Fibroblast of skin of right biceps (primary cell): ENCODE measurements at places on chromosomes 6 and 20.

- DNase-seq = no peak
Measured at GRCh38 chr6:127634178-127634577, 57.2 kb downstream of the C6orf58 start.

- peak; percentile 24 for DNase-seq
Measured at GRCh38 chr20:2750491-2751251, 49.8 kb downstream of the CPXM1 start.

DNA sequence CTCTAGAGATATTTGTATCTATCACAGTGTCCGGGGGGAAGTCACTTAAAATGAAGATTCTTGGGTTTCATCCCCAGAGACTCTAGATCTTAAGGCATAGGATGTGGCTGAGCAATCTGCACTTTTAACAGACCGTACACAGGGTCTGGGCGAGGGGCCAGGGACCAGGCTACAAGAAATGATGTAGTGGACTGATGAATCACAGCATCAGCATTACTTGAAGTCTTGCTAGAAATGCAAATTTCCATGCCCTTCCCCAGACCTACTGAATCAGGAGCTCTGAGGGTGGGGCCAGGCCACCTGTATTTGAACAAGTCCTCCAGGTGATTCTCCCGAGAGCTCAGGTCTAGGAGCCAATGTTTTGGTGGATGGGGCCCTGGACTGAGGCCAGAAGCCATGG is 168.4 kb downstream of the DOK5 start:
- DNase-seq = peak; percentile 97

- no peak for DNase-seq
Measured at GRCh38 chr6:18276610-18277236, 12.4 kb upstream of the DEK start.

- DNase-seq = peak; percentile 91
Measured at GRCh38 chr6:4776131-4776492, at the start of gene CDYL. Gene CDYL (plus strand): TSS chr6:4776404. CDS start chr6:4776784, 380 bp downstream.

- DNase-seq = peak; percentile 43
Measured at GRCh38 chr6:163311830-163312229, 102.7 kb upstream of the QKI start.

GRCh38 chr6:166728884-166729530 is 102.0 kb upstream of the RPS6KA2 start:
- no peak for DNase-seq

GRCh38 chr20:31633339-31633914 is 4.3 kb upstream of the COX4I2 start:
- no peak for DNase-seq

DNA sequence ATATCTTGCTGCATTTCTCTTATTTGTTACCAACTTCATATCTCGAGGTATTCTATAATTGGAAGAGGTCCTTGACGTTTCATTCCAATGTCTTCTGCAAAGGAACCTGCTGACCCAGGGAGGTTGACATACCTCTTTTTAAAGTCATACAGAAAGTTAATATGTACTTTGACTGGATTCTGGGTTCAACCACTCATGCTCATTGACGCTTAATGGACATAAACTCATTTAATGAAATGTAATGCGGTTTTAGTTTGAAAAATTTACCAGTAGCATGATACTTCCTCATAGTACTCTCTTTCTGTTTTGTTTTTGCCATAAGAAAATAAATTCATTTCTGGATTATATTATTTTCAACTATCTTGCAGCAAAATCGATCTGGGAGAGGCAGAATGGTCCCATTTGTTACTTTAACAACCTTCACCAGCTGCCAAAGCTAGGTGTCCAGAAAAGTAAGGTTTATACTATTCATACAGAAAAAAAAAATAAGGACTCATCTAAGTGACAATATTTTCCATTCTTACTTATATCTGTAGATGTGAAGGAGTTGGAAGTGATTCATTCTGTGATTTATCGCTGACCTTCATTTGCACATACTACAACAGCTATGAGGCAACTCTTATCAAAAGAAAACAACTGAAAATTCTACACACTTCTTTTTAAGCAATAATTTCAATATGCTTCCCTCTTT is 101.6 kb downstream of the ATXN1 start:
- DNase-seq = peak; percentile 15

DNA sequence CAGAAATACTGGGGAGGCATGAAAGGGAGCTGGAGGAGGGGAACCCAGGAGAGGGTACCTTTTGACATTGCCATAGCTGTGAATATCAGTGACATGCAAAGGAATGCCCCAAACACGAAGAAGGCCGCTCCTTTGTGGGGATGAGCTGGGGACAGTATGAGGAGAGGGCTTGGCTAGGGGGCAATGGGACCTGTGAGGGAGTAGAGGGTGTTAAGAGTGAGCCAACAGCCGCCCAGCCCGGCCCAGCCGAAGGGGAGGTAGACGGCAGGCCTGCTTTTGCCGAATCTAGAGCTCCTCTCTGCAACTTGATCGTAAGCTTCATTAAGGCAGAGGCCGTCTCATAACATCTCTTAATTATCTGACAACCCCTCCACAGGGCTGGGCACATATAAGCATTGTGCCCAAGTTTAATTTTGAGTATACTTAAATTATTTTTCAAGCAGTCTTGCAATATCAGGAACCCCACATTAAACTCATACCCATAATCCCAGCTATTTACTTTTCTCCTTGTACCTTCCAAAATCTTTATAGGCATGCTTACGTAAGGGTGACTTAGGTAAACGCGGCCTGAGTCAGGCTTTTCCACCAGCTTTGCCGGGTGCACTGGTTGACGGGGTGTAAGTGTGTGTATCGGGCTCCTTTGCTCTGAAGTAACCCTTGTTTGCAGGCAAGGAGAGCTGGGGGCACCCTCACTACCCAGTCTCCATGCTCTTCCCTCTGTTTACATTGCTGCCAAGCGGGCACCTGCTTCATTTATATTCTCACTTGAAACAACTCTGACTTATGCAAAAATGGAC is 24.9 kb upstream of the VEGFA start:
- DNase-seq = no peak

- DNase-seq = peak; percentile 12
Measured at GRCh38 chr6:18262702-18263417, 1.5 kb downstream of the DEK start.

- no peak for DNase-seq
Measured at GRCh38 chr6:110556317-110557110, 80.1 kb upstream of the SLC22A16 start.

GRCh38 chr20:58794510-58795180 is 56.1 kb downstream of the GNAS-AS1 start:
- no peak for DNase-seq
